ENCODE measurements at places on chromosomes 3 and 15.
A peak's percentile ranks its signal among the peaks of the same experiment; 100 is the strongest.

GRCh38 chr15:57221134-57221533, 155.2 kb upstream of the CGNL1 start:
- DNase-seq: no peak

GRCh38 chr15:92326236-92326635, 67.4 kb upstream of the ST8SIA2 start:
- no peak for DNase-seq

GRCh38 chr3:190596349-190597285, 82.7 kb downstream of the IL1RAP start:
- no peak for DNase-seq

GRCh38 chr3:99965077-99965476, 147.4 kb downstream of the CMSS1 start:
- DNase-seq: no peak

DNA sequence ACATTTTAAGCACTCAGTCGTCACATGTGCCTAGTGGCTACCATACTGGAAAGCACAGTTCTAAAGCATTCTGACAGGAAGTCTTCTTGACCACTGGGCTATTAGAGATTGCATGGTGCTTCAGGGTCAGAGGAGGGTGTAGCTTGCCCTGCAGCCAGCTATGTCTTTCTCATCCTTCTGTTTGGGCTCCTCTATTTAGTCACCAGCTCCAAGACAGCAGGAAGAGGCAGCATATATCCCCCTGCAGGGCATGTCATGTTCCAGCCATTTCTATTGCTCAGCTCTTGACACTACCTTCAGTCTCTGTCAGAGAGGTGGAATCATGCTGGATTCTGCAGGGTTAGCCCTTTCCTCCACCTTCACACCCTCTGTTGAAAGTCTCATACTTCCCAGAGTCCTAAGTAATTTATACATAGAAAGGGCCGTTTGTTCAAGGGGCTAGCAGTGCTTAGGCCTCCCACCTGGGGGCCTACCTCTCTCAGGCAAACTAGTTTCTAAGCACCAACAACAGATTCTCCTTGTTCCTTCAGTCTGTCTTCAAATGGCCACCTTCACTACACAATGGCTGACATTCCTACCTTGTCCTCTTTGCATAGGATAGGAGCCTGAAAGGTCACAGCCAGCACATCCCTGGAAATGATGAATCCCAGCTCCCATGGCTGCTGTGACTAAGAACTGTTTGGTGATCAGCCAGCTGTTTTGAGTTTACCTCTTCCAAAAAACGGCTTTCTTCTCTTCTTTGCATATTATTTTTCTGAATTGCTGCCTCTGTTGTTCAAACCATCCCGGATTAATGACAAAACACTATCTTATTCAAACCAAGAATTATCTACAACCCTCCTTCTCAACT, 115.7 kb upstream of the BFSP2 start:
- no peak for DNase-seq

GRCh38 chr3:105984837-105985236, 116.0 kb upstream of the CBLB start:
- DNase-seq: no peak

GRCh38 chr3:117310536-117310935, 601.0 kb downstream of the TUSC7 start:
- no peak for DNase-seq

GRCh38 chr15:35956056-35956455, 410.1 kb upstream of the DPH6 start:
- DNase-seq: no peak

DNA sequence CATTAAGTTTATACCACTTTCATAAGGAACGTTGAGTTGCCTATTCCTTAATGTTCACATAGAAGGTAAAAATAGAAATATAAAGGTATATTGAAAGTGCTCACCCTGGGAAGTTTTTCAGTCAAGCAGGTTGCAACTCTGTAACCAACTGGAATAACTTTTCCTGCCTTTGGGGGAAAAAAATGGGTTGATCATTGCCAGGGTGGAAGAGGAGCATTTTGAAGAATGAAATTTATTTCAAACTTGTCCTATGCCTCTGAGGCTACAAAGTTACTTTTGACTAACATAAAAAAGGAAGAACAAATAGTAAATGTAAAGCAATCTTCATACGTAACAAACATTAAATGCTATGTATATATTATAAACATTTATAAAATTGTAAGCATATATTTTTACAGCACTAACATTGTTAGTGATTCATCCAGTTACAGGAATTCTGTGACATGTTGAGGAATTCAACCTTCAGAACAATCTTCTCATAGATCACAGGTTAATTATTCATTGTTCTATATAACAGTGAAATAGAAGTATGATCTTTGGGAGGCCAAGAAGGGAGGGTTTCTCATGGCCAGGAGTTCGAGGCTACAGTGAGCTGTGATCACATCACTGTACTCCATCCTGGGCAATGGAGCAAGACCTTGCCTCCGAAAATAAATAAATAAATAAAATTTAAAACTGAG, 13.5 kb downstream of the EFHB start:
- DNase-seq: no peak

DNA sequence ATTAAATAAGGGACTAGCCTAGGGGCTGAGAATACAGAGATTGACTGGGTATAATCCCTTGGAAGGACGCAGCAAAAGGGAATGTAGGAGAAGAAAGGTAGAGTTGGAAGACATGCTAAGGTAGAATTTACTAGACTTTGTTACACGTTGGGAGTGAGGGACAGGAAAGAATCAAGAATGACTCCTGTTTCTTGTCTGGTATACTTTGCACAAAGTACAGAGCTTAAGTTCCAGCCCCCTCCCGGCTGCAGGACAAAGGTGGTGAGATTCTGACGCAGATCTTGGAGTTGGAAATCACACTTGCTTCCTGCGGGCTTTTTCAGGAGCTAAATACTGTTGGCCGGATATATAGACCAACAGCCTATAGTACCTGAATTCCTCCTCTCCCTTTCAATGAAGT, 895 bp downstream of the HYKK start:
- DNase-seq: no peak

DNA sequence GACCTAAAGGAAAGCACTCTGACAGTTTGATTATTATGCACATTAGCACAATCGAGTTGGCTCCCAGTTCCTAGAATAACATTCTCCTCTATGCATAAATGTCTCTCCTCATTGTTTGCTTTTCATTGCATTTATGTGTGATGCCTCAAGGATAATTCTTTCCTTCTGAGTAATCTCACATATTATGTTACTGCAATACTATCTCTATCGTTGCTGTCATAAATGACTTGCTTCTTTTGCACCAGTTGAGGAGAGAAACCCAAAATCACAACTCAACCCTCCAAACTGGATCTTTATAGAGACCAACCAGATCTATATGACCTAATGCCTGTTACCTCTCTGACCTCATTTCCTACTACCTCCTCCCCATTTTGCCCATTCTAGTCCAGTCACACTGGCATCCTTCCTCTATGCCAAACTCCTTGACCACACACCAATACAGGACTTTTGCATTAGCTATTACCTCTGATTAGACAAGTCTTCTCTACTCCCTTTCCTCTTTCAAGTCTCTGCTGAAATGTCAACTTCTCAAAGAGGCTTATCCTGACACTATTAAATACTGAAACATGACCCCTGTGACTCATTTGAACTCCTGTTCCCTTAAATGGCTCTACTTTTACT, 1026.0 kb downstream of the TUSC7 start:
- no peak for DNase-seq

- no peak for DNase-seq
Measured at GRCh38 chr15:78768096-78768495, 43.2 kb downstream of the ADAMTS7 start.

DNA sequence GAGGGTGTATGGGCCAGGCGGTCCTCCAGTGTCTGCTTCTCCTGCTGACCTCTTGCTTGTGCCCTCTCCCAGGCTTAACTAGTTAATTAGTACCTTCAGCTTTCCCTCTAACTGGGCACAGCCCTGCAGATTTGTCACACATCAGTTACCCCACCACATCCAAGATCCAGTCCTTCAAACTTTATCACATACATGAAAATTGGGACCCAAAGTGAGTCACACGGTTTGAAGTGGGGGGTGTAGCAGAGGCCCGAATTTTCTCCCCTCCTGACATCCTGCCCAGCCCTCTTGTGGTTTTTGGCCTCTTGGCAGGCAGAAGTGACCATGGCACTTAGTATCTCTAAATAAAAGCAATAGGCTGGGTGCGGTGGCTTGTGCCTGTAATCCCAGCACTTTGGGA, 3.9 kb downstream of the MAPKAPK3 start:
- no peak for DNase-seq

GRCh38 chr3:52444860-52445793, at the start of gene SEMA3G:
TSS of gene SEMA3G (minus strand) at chr3:52445103. CDS start at chr3:52445027, 76 bp downstream.
- DNase-seq: peak; percentile 39

- DNase-seq: no peak
Measured at GRCh38 chr15:66863390-66864085, 161.5 kb downstream of the SMAD6 start.

- peak; percentile 18 for DNase-seq
Measured at GRCh38 chr3:25033407-25034029, 394.5 kb upstream of the RARB start.

DNA sequence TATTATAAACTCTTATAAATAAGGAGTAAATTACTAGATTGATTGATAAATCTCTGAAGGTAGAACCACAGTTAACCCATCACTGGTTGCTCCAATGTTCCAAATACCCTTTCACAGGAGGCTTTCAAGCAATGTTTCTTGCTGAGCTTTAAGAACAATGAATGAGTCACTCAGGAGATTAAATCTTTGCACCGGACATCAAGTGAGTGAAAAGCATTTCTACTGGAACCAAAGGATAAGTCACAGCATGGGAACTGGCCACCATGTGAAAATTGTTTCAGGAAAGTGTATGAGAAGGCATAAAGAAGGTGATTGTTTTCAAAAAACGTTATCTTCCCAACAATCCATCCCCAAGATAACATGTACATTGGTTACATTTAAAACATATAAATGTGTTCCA, 90.6 kb downstream of the CNTN3 start:
- no peak for DNase-seq

DNA sequence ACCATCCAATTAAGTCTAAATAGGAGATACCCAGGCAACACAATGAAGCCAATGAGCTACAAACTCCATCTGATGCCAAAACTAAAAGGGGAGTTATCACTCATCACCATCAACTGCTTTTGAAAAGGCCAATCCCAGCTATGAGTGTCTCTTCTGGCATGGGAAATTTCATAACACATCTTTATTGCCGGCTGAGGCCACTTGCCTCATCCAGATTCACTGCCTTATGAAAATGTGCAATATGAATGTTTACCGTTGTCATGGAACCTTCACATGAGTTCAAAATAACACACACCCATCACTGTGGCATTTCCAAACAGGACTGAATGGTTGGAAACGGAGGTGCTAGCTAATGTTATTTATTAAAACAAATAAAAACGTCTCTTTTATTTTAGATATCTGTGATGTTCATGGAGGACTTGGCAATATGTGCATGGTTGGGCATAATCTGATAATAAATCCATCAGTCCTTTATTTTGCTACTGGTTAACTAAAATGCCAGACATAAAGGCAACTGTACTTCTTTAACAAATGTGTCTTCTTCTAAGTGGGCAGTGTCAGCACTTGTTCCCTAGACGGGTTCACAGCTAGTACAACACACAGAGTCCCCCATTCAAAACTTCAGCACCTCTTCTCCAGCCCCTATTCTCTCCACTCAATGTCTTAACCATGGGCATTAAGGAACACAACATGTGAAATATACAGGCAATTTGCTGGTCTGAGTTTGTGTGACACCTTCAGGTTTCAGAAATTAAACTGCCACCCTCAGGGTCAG, 143.9 kb downstream of the MAGI1 start:
- no peak for DNase-seq

DNA sequence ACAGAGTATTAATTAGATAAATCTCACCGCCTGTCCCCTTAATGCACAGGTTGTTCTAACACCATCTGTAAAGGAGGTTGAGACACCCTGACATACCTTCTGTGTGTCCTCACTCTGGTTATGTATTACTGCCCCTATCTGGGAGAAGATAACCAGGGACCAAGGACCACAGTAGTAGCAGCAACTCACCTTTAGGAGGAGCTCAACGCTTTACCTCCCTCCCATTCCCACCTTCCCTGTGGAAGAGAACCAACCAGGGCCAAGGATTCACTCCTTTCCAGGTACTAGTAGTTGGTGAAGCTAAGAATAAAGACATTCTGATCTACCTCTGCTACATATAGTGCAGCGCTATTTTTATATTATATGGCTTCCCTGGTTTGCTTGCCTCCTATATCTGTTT, 232.6 kb downstream of the MEX3B start:
- DNase-seq: no peak

- DNase-seq: no peak
Measured at GRCh38 chr15:71874245-71874644, 63.9 kb downstream of the NR2E3 start.

- no peak for DNase-seq
Measured at GRCh38 chr15:98841419-98841970, 166.1 kb downstream of the PGPEP1L start.

- no peak for DNase-seq
Measured at GRCh38 chr3:62942227-62942626, 67.0 kb upstream of the CADPS start.

DNA sequence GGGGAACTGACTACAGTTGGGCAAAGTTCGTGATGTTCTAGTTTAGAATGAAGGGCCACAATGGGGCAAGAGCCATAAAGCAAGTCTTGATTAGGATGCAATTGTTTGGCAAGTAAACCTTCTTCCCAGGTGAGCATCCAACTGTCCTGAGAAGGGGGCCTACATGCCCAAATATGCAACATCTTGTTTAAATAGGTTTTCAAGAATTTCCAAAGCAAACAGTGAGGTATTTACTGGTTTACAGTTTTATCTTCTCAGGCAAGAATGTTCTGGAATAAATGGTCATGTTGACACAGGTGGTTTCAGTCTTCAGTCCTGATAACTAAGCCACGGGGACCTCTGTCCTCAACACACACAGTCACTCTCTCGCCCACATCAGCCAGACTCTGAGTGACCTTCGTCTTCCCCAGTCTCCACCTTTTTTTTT, 90.3 kb upstream of the FAM174B start:
- no peak for DNase-seq

GRCh38 chr3:190444006-190444405, 5.7 kb downstream of the TMEM207 start:
- no peak for DNase-seq

GRCh38 chr3:185137821-185138220, 15.0 kb downstream of the C3orf70 start:
- DNase-seq: no peak

DNA sequence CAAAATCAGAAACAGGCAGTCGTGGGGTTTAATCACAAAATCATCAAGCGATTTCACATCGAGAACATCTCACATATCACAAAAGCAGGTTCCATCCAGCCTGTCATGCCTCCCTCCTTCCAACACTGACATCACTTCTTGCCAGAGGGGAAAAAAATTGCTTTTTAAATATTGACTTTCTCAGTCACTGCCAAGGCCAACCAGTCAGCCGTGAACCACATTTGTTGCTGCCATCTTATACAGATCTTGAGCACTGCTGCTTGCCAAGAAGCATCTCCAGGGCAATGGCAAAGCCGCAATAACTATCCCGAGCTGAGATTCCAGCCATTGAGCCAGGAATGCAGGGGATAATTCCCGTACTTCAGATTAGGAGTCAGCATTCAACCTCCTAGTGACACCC, 174.6 kb downstream of the ANXA2 start:
- no peak for DNase-seq

- no peak for DNase-seq
Measured at GRCh38 chr15:28269097-28269496, 52.9 kb downstream of the HERC2 start.

Measured in GDM1 (cell line).